ENCODE measurements at places on chromosomes 13 and 19. TPM values are rescaled to one million over a fixed set of nuclear protein-coding genes. Genes with fewer than 3 reads are reported as not detected.

ZNF17 gene
- total RNA-seq, result 14.4 TPM

- DNase-seq, result no peak
These were observed 454.9 kb downstream of the LMO7 start for GRCh38 chr13:76091076-76091475.

DNA sequence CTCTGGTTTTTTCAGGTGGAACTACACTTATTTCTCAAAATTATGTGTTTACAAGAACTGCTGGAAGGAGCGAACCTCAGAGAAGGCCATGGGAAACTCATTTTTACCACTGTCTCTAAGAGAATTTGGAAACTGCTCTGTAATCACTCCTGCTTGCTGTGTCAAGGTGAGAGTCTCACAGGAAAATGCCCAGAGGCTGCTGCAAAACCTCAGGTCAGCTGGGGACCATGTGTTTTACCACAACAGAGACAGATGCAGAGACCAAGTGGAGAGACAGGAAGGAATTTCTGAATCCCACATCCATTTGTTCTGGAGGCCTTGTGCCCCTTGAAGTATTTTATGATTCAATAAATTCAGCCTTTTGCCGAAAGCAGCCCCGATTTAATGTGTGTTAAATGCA, 743.8 kb upstream of the SLC10A2 start:
- DNase-seq, result no peak

GRCh38 chr13:112066624-112067004, 335 bp upstream of the SOX1 start:
- no peak for DNase-seq

DNA sequence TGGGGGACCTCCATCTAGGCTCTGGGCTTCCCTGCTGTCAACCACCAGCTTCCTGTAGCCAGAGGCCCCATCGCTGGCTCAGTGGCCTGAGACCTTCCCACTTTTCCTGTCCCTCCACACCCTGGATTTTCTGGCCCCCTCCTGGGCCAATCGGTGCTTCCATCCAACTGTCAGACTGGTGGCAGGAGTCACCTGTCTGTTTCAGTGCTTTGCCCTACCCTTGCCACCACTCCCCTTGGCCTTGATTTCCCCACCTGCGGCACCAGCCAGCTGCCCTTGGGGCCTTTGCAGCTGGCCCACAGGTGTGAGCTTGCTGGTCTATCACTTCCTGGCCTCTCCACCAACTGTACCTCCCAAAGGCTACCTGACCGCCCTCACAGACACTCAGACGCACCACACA, 12.5 kb downstream of the VSIG10L start:
- DNase-seq, result no peak

DNA sequence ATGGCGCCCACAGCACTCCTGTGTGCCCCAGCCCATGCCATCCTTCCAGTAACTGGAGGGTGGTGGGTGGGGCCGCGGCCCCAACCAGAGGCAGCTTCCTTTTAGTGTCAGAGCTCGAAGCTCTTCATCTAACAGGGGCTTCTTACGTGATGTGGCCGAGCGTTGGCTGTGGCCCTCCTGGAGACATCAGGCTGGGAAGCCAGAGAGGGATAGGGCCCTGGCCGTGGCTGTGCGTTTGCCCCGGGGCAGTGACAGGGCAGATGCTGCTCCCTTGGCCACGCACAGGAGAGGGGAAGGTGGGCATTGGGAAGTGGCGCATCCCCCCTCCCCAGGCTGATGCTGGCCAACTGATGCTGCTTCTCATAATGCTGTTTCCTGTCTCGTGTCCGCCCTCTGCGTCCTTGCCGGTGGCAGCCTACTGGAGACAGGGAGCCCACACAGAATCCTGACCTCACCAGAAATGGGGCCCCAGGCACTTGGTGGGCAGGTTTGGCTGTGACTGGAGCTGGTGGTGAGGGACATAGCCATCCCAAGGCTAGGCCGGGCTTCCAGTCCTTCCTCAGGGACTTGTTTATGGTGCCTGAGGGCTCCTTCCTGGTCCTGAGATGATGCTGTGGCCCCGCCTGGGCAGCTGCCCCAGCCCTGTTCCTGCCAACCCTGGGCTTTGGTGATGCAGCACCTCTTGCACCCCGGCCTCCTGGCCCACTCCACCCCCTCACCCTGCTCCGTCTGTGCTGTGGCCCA, 34.3 kb downstream of the ATP4B start:
- no peak for DNase-seq

B3GNT8 gene
- 9.0 TPM for total RNA-seq

GRCh38 chr13:43758834-43759233, 27.9 kb downstream of the ENOX1 start:
- DNase-seq, result no peak

- DNase-seq, result no peak
These were observed 21.9 kb upstream of the UBE2L5 start for GRCh38 chr13:30400376-30400775.

DNA sequence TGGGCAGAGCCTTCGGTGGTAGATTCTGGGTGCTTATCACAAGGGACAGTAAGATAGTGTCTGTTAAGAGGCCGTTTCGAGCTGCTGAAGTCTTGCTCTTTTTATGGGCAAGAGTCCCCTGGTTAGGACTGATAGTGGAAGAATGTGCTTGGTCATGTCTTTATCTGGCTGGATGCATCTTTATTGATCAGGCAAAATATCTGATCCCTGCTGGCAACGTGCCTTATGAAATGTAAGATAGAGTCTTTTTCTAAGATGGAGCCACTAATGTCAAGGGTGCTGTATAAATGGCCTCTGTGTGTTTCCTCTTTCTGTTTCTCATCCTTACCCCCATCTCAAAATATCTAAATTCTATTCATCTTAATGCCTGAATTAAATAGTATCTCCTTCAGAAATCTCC, 53.3 kb downstream of the MYO16 start:
- no peak for DNase-seq

DNA sequence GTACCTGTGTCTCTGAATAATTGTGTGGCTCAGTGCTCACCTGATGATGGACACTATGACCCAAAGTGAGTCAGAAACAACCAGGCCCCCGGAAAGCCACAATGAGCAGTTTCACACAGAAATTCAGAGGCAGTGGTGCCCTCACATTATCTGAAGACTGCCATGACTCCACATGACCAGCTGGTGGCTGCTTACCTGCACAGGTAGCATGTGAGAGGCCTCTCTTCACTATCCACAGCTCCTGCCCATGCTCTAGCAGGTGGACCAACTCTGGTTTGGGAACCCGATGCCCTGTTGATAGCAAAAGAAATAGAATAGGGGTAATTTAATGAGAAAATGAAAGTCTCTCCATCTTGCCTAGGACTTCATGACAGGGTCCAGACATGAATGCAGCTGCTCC, 7.2 kb downstream of the ZNF550 start:
- DNase-seq, result no peak

DNA sequence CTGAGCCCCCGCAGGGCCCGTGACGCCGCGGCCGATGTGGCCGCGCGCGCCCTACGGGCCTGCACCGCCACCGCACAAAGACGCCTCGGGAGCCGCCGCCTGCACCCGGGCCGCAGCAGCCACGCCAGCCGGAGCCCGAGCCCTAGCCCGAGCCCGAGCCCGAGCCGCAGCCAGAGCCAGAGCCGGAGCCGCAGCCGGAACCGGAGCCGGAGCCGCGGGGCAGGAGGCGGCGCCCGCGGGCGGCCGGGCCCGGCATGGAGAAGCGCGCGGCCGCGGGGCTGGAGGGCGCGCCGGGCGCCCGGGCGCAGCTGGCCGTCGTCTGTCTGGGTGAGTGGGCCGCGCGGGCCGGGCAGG, 379 bp downstream of the LRP3 start:
- DNase-seq, result no peak

SPC24 gene
- 6.1 TPM for total RNA-seq

- DNase-seq, result no peak
These were observed 492.0 kb downstream of the FGF9 start for GRCh38 chr13:22162889-22163288.

DNA sequence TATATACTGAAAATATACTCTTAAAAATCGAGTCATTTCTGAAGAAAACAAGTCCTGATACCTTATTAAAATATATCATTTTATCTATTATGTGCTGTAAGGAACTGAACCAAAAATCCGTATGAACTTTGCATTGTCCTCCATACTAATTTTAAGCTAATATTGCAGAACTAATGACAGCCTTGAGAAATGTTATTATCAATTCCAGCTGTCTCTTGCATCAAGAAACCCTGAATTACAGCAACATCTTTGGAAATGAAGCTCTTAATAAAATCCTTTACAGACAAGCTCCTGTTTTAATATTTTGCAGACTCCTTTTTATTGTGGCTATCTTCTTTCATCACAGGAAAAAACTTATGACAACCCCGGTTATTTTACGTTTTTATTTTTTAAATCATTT, 1335.3 kb downstream of the EFNB2 start:
- no peak for DNase-seq

GRCh38 chr13:90633849-90634248, 713.6 kb upstream of the MIR17HG start:
- no peak for DNase-seq

DNA sequence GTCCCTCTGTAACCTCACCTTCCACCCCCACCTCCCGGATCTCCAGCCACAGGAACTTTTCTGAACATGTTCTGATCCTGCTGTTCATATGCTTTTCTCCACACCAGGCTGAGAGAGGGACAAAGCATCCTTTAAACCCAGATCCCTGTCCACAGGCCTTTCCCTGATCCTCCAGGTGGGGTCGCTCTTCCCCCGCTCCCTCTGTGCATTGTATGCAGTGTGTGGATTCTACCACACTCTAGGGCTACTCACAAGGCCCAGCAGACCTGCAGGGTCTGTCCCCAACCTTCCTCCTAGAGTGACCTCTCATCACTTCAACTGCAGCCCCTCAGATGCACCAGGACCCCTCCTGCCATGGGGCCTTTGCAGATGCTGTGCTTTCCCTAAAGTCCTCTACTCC, 1200.6 kb downstream of the UQCRFS1 start:
- DNase-seq, result no peak

DNA sequence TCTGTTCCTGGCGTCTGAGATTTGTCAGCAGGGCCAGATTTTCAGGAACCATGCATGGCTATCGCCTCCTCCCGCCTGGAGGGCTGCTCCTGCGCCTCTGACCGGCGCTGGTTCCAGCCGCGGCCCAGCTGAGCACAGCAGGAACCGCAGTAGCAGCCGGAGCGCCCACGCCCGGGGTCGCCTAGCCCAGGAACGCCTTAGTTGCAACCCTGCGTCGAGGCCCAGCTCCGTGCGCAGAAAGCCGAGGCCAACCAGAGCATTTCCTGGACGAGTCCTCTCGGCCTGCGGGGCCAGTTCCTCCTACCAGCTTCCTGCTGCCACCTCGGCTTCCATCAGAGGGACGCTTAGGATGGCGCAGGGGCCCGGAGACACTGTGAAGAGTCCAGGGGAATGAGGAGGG, 74.9 kb downstream of the ZNF492 start:
- DNase-seq, result no peak

SLC46A3 gene
- 6.5 TPM for total RNA-seq

- no peak for DNase-seq
These were observed 6.5 kb upstream of the OPA3 start for GRCh38 chr19:45591004-45591637.

DNA sequence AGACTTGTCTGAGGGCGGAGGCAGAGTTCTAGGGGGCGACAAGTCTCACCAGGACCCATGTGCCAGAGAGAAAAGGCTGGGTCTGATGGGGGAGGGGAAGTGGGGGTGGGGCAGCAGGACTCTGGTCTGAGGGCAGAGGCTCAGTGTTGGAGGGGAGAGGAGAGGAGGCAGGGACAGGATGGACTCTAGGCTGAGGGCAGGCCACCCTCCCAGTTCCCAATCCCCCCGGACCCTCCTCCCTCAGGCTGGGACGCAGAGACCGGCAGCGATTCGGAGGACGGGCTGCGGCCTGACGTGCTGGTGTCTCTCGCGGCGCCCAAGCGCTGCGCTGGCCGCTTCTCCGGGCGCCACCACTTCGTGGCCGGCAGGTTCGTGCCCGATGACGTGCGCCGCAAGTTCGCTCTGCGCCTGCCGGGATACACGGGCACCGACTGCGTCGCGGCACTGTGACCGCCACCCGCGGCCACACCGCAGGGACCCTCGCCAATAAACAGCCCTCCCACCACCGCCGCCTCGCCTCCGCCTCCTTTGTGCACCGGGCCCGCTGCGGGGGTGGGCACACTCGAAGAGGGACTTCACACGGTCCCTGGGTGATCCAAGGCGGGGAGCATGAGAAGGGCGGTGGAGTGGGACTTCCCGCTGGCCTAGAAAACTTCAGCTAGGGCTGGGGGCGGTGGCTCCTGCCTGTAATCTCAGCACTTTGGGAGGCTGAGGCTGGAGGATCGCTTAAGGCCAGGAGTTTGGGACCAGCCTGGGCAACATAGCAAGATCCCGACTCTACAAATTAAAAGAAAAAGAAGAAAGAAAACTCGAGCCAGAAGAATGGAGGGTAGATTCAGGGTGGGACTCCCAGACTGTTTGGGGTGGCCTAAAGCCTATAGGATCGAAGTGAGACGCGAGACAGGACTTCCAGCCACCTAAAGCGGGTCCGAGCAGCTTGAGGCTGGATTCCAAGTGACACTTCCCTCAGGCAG, 703 bp upstream of the CILP2 start:
- no peak for DNase-seq

- DNase-seq, result no peak
These were observed 9.9 kb upstream of the ATG4D start for GRCh38 chr19:10533646-10534386.

GRCh38 chr19:14482172-14482941, 7.2 kb upstream of the PTGER1 start:
- DNase-seq, result no peak

GRCh38 chr19:11421371-11422098, 2.4 kb upstream of the RGL3 start:
- DNase-seq, result no peak

- DNase-seq, result peak; percentile 49
These were observed 645 bp downstream of the UBL3 start for GRCh38 chr13:29849731-29850212.

GRCh38 chr13:28394422-28394821, 100.5 kb downstream of the FLT1 start:
- DNase-seq, result no peak

- no peak for DNase-seq
These were observed 40.9 kb downstream of the GNG7 start for GRCh38 chr19:2661615-2662014.

NXNL1 gene
- total RNA-seq, result 0.44 TPM

- no peak for DNase-seq
These were observed 958.5 kb upstream of the MIR17HG start for GRCh38 chr13:90388887-90389452.

- DNase-seq, result no peak
These were observed 8.4 kb upstream of the SIGLEC12 start for GRCh38 chr19:51509823-51510660.
